ENCODE measurements at places on chromosomes 1 and 21. TPM values are rescaled to one million over a fixed set of nuclear protein-coding genes. Genes with fewer than 3 reads are reported as not detected.

DNA sequence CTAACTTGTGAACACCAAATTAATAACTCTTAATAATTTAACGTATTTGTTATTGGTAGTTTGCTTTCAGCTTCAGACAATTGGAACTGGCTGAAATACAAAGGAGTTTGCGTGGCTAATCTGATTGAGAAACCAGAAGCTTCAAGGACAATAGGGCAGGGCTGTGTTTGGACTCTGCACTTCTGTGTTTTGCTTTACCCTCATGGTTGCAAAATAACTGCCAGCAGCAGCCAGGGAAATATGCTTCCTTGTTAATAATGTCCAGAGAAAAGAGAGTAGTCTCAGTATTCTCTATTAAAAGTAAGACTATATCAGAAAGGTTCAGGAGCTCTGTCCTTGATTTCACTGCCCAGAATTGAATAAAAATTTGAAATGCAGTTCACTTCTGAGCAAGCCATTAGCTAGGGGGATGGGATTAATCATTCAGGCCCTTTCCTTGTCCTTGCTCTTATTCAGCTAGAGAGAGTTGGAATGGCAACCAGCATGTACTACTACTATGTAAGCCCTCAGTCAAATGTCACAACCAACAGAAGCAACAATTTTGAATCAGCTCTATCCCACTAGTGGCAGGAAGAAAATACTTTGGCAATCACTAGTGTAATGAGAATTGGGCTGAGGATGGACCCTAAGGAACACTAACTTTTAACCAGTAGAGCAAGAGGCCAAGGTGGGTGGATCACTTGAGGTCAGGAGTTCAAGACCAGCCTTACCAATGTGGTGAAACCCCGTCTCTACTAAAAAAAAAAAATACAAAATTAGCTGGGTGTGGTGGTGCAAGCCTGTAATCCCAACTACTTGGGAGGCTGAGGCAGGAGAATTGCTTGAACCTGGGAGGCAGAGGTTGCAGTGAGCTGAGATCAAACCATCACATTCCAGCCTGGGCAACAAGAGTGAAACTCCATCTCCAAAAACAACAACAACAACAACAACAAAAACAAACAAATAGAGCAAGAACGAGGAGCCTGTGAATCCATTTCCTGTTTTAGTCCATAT, 76.8 kb downstream of the POU2F1 start:
- DNase-seq, result no peak

DNA sequence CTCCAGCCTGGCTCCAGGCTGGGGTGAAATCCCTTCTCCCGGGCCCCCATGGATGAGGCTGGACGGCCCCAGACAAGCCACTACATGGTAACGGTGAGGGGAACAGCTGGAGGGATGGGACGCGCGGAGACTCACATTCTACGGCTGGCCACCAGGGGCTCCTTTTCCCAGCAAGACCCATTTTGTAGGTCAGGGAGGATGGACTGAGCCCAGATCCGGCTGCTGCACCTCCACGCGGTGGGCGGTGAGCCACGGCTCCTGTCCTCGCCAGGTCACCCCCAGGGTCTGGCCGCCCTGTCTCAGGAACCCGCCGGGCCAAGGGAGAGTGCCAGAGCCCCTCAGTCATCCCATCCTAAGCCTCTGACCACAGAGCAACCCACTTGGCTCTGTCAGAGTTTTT, 75.0 kb upstream of the ACTRT2 start:
- no peak for DNase-seq

- no peak for DNase-seq
Measured at GRCh38 chr1:169202791-169203665, 96.5 kb downstream of the ATP1B1 start.

DNA sequence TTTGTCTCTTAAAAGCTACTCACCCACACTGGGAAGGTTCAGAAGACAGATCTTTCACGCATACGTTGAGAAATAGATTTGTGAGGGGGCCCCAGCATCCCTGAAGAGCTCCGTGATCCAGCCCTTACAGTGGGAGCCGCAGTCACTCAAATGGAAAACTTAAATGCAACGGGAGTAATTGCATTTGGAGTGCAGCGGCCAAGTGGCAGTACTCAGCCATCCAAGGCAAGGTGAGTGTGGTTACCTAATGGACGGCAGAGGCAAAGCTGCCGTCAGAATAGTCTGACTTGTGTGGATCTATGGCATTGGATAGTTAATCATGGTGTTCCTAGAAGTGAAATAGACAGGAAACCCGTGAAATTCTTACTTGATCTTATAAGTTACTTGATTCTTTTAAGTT, 5.1 kb downstream of the SPSB1 start:
- no peak for DNase-seq

Gene TSTD1
- total RNA-seq, result 45.7 TPM

DNA sequence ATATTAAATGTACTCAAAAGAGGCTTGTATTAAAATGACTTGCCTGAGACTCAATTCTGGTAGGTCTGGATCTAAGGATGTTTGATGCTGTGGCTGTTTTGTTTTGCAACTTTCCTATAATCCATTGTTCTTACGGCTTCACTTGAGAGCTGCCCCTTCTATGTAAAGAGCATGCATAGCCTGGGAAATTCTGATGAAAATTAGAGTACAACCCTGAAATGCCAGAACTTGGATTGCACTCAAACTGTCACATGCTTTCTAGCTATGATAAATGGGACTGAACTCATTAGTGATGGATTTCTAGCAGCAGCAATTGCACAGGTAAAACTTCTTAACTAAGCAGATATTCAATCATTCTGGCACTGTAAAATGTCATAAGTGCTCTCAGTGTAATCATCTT, 67.9 kb downstream of the OLFM3 start:
- DNase-seq, result no peak

Gene VCAM1
- total RNA-seq, result 2.3 TPM
